ENCODE measurements at places on chromosomes 2 and 18.

- no peak for DNase-seq
These were observed 147.0 kb upstream of the OSR1 start for GRCh38 chr2:19505199-19506136.

DNA sequence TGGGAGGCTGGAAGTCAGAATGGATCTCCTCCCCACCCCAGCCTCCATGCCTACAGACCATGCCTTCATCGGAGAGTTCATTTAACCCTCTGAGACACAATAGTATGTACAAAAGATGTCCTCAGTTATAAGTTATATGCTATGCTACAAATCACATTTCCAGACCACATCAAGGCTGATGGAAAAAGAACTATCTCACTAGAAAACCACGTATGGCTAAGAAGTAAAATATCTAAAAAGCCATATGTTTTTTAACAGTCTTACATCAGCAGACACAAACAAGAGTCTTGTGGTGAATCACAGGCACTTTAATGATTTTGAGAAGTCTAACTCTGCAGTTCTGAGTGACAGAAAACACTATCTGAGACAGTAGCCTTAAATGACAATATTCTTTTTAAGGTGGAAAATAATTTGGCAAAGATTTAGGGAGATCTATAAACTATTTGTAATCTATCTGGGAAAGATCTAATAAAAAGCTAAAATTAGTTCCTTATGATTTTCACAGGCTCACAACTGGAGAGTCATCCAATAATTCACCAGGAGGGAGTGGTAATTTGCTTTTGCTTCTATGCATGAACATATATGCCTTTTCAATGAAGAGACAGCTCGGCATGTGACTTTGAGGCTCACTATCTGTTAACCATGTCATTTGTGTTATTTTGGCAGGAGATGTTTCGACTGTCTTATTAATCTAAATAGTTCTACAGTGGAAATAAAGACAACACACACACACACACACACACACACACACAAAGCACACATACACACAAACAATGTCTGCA, 197.5 kb downstream of the IRS1 start:
- DNase-seq = no peak

DNA sequence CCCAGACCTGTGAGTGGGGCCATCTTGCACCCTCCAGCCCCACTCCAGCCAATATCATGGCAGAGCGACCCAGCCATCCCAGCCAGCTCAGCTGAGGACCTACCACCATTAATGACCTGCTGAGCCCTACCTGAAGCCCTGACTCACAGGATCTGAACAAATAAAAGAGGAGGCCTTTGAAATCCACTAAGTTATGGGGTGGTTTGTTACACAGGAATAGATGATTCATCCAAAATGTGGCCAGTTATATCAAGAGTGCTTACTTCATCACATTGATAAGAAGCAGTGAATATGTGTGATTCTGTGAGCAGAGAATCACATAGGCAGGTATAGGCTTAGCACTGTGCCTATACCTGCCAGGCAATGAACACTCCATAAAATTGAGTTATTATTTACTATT, 34.7 kb upstream of the FAM124B start:
- DNase-seq = no peak

DNA sequence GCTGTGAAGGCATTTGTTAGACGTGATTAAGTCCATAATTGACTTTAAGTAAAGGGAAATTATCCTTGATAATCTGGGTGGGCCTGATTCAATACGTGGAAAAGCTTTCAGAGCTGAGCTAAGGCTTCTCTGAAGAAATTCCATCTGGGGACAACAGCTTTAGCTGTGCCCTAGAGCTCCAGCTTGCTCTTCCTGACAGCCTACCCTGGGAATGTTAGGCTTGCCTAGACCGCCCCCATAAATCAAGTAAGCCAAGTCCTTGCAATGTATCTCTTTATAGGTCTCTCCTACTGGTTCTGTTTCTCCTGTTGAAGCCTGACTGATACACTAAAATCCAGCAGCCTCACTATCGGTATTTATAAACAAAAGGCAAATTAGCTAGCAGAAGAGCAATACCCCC, 160.0 kb downstream of the STK39 start:
- DNase-seq = no peak

DNA sequence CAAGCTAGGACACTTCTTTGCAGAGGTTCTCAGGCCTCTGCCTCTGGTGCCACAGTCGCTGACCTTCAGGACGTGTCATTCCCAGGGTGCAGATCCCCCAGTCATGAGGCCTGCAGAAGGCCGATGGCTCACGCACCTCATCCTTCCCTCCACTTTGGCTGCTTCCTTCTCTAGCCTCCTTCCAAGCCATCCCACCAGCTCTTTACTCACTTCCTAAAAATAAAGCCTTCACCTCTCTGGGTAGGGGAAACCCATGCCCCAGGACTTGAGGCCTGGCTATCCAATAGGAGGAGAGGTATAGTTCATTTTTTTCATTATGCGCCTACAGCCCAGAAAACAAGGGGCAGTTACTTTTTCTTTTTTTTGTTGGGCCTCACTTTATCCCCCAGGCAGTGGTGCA, 91.4 kb downstream of the B3GNT2 start:
- DNase-seq = no peak

DNA sequence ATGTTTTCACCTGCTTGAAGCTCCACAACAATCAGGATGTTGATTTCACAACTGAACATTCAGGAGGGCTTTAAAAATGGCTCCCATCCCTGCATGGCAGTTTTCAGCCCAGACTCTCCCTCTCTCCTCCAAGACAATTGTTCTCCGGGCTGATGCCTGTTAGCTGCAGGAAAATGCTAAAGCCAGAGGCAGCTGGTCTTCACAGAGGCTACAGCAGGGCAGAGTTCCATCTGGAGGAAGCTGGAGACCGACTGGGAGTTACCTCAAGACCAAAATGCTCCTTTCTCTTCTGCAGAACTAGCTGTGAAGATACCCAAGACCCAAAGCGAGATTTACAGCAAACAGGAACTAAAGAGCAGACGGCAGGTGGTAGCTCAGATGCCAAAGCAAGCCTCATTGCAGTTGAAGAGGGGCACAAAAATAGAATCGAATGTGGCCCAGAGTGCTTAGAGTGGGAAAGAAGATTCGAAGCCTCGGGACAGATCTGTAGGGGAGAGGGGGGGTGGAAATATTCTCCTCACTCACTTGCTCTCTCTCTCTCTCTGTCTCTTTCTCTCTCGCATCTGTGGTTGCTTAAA, 423.6 kb downstream of the ZNF521 start:
- no peak for DNase-seq

DNA sequence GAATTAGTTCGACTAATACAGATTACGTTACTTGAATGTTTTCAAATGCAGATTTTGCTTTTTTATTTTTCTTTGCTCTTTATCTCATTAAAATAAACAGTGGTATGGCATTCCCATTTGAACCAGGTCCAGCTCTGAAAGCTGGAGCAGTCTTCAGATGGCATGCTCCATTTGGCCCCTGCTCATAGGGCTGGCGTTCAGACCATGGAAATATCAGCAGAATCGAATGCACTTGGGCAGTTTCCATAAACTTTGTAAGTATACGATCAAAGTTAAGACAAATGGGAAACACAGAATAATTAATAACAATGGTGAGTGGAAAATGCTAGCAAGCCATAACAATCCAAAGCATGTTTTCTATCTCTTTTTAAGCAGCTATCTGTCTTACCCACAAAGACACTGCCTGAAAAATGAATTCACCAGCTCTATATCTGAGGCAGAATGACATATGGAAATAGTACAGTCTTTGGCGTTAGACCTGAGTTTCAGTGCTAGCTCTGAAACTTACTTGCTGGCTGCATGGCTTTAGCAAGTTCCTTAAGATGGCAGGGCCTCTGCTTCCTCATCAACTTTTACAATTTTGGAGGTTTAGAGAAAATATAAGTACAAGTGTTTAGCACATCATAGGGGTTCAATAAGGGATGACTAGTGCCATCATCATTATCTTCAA, 131.6 kb downstream of the BCL2 start:
- no peak for DNase-seq

GRCh38 chr2:144362401-144362800, 157.5 kb downstream of the ZEB2 start:
- DNase-seq = no peak

DNA sequence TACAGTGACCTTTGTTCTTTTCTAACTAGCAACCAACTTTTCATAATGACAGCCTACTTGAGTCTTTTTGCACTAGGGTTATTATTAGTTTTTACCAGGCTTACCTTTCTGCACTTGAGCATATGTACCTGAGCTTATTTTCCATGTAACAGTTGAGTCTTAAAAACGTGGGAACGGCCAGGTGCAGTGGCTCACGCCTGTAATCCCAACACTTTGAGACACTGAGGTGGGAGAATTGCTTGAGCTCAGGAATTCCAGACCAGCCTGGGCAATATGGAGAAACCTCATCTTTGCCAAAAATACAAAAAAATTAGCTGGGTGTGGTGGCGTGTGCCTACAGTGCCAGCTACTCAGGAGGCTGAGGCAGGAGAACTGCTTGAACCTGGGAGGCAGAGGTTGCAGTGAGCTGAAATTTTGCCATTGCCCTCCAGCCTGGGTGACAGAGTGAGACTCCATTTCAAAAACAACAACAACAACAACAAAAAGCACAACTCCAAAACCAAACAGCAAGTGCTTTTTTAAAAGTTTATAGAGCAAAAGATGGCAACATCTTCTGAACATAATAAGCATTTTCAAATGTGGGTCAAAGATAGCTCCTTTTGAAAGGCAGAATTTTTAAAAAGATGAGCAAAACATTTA, 57.1 kb upstream of the CD28 start:
- no peak for DNase-seq

DNA sequence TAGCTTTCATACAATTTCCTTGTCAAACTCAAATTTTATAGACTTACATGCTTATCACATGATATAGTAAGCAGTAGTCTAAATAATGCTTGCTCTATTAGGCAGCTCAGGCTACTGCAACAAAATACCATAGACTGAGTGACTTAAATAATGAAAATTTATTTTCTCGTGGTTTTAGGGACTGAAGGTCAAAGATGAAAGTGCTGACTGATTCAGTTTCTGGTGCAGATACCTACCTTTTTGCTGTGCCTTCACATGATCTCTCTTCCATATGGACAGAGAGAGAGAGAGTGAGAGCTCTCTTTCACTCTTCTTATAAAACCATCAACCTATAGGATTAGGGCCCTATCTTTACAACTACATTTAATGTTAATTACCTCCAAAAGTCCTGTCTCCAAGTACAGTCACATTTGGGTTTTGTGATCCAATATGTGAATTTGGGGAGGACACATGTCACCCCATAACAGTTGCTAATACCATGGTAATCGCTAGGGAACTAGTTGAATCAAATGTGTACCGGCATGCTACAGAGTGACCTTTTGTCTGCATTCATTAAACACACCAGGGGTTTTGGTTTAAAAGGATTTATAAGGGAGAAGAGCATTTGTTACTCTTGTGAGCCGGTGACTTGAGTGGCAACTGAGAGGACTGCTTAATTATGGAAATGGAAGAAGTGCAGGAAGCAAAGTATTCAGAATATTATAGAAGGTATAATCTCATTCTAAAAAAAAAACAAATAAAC, 723.4 kb upstream of the LRRTM4 start:
- no peak for DNase-seq

DNA sequence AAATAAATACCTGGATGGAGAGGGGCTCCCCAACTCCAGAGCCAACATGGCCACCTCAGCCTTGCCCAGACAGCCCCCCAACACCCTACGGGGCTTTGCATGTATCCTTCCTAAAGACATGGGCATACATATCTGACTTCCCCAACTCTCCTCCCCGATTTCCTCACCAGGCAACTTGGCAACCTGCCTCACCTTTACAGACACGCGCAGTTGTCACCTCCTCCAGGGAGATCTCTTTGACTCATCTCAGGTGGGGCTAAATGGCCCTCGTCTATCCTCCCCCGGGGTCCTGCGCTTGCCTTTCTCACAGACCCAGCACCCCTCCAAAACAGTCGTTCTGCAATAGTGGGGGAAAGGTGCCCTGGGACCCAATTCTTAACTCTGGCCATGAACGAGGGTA, 10.6 kb upstream of the BIN1 start:
- DNase-seq = no peak

DNA sequence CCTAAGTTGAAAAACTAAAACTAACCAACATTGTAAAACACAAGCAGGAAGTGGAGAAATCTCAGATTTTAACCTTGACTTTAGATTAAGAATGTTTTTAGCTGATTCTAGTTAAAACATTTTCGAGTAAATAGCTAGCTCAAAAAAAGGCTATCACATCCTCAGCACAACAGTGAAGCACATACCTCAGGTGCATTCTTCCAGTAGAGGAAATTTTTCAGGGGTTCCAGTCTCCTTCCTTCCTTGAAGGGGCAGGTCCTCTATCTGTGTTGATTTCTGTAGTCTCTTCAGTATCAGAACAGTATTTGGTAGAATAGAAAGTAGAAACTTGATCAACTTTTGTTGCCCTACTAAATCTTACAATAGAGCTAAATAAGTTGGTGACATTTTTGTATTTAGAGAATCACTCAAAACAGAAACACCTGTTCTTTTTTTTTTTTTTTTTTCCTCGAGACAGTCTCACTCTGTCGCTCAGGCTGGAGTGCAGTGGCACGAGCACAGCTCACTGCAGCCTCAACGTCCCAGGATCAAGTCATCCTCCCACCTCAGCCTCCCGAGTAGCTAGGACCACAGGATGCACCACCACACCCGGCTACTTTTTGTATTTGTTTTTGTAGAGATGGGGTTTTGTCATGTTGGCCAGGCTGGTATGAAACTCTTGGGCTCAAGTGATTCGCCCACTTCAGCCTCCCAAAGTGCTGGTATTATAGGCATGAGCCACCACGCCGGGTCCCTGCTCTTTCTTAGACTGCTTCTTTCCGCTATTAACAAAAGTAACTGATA, 6.9 kb upstream of the GPR155 start:
- peak; percentile 33 for DNase-seq

DNA sequence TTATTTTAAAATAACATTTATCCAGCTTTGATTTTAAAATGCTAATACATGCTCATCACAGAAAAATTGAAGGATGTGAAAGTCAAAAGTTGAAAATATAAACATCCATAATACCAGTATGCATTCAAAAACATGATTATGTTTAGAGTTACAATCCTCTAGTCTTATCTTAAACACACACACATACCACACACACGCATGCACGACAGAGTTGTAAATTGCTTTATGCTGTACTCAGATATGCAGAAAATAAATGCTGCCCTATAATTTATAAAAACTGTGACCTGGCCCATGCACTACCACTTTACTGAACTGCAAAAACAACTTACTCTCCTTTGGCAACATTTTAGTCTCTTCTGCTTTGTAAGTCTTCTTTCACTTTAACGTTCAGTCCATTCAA, 793.0 kb upstream of the FANCL start:
- DNase-seq = no peak

DNA sequence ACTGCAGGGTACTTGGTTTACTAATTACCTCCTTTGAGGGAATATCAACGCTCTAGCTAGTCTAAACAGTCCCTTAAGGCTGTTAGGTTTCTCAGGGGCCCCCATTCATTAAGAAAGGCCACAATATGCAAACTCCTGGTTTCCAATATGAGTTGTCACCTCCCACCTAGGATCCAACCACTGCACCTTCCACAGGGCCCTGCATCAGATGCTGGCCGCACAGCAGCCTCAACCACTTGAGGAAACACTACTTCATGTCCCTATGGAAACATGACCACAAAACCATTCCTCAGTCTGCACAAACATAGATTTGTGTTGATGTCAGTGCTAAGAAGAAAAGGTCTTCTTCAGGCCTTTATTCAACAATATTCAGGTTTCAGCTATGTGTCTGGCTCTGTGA, 40.9 kb downstream of the STAT4 start:
- DNase-seq = no peak

Data from CD4-positive, alpha-beta T cell treated with Interleukin-6 for 4 hours (primary cell).